ENCODE measurements at places on chromosomes 7 and 10. TPM values are rescaled to one million over a fixed set of nuclear protein-coding genes. Genes with fewer than 3 reads are reported as not detected.
A peak's percentile ranks its signal among the peaks of the same experiment; 100 is the strongest.

- H3K36me3 ChIP-seq, result peaks cover 44% of the 10 kb centered on the region
- H3K27ac ChIP-seq, result peak overlapping the region; percentile 49
- H3K4me1 ChIP-seq, result peaks cover 32% of the 10 kb centered on the region
- no peaks in the 10 kb centered on the region for H3K27me3 ChIP-seq
Measured at GRCh38 chr7:99385564-99385963, 11.0 kb downstream of the ARPC1B start.

- no peak overlapping the region for H3K27ac ChIP-seq
- no peaks in the 10 kb centered on the region for H3K4me1 ChIP-seq
- H3K27me3 ChIP-seq, result peaks cover 5% of the 10 kb centered on the region
- H3K36me3 ChIP-seq, result no peaks in the 10 kb centered on the region
- DNase-seq, result no peak
Measured at GRCh38 chr10:49012603-49013002, 73.0 kb upstream of the LRRC18 start.

GRCh38 chr7:151396328-151396970 is 13.4 kb downstream of the WDR86 start:
- H3K27me3 ChIP-seq, result no peaks in the 10 kb centered on the region
- no peak overlapping the region for H3K27ac ChIP-seq
- peaks cover 2% of the 10 kb centered on the region for H3K4me1 ChIP-seq
- H3K36me3 ChIP-seq, result no peaks in the 10 kb centered on the region
- no peak for DNase-seq
- H3K4me3 ChIP-seq, result no peak overlapping the region

Gene MOGAT3
- not detected for total RNA-seq

- no peak for DNase-seq
- no peaks in the 10 kb centered on the region for H3K36me3 ChIP-seq
- no peaks in the 10 kb centered on the region for H3K27me3 ChIP-seq
- no peaks in the 10 kb centered on the region for H3K4me1 ChIP-seq
- H3K4me3 ChIP-seq, result no peak overlapping the region
Measured at GRCh38 chr10:79422178-79422892, 23.1 kb downstream of the ZCCHC24 start.

DNA sequence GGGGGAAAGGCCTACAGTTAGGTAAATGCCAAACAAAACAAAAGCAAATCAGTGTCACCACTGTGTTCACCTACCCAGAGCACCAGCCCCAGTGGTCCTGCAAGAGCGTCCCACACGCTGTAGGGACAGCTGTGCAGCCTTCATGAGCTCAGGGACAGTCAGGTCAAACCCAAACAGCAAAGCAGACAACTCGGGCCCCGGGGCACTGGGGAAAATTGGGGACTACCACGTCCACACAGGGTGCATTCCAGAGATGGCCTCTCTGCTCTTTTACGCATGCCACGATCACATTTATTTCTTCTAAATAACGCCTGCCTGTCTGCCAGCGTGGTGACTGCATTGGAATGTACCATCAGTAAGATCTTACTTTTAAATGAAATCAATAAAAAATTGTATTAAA is 21.7 kb downstream of the EBF3 start:
- no peaks in the 10 kb centered on the region for H3K4me1 ChIP-seq
- no peak overlapping the region for H3K4me3 ChIP-seq
- DNase-seq, result no peak
- peaks cover 11% of the 10 kb centered on the region for H3K27me3 ChIP-seq

GRCh38 chr7:129940329-129940728 is 12.4 kb downstream of the UBE2H start:
- H3K36me3 ChIP-seq, result peaks cover 12% of the 10 kb centered on the region
- no peak overlapping the region for H3K27ac ChIP-seq
- peaks cover 12% of the 10 kb centered on the region for H3K4me1 ChIP-seq

DNA sequence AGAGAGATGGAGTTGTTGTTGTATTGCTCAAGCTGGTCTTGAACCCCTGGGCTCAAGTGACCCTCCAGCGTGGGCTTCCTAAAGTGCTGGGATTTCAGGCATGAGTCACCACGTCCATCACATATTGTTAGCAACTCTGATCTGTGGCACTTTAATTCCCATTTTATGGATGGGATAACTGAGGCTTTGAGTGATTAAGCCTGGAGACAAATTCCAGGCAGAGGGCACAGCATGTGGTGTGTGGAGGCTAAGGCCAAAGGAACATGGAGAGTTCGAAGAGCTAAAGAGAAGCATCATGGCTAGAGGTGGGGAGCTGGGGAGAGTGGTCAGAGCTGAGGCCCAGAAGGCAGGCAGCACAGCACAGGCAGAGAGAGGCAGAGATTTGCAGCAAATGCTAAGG is 458.4 kb downstream of the XPNPEP1 start:
- no peak overlapping the region for H3K4me3 ChIP-seq
- no peaks in the 10 kb centered on the region for H3K27me3 ChIP-seq
- H3K36me3 ChIP-seq, result no peaks in the 10 kb centered on the region
- H3K27ac ChIP-seq, result no peak overlapping the region

GRCh38 chr10:4174197-4174596 is 389.2 kb upstream of the KLF6 start:
- peaks cover 5% of the 10 kb centered on the region for H3K36me3 ChIP-seq
- no peaks in the 10 kb centered on the region for H3K27me3 ChIP-seq
- H3K4me3 ChIP-seq, result no peak overlapping the region
- DNase-seq, result no peak
- no peak overlapping the region for H3K27ac ChIP-seq

- H3K4me1 ChIP-seq, result peaks cover 26% of the 10 kb centered on the region
- no peaks in the 10 kb centered on the region for H3K36me3 ChIP-seq
- DNase-seq, result no peak
- H3K4me3 ChIP-seq, result no peak overlapping the region
- H3K27ac ChIP-seq, result no peak overlapping the region
Measured at GRCh38 chr7:106068538-106068961, 43.6 kb downstream of the SYPL1 start.

- H3K4me1 ChIP-seq, result no peaks in the 10 kb centered on the region
- no peak for DNase-seq
- no peaks in the 10 kb centered on the region for H3K27me3 ChIP-seq
- no peak overlapping the region for H3K4me3 ChIP-seq
- peaks cover 35% of the 10 kb centered on the region for H3K36me3 ChIP-seq
Measured at GRCh38 chr7:98189559-98189958, 21.7 kb upstream of the BHLHA15 start.

Gene SAP25
- 11.4 TPM for total RNA-seq

Gene CDHR3
- total RNA-seq, result 0.85 TPM

GRCh38 chr10:55629793-55630490 is 731.1 kb downstream of the ZWINT start:
- H3K36me3 ChIP-seq, result peaks cover 3% of the 10 kb centered on the region
- no peak for DNase-seq
- no peak overlapping the region for H3K27ac ChIP-seq
- H3K4me1 ChIP-seq, result peaks cover 2% of the 10 kb centered on the region
- peaks cover 29% of the 10 kb centered on the region for H3K27me3 ChIP-seq
- H3K4me3 ChIP-seq, result no peak overlapping the region

Gene PON3
- total RNA-seq, result not detected

DNA sequence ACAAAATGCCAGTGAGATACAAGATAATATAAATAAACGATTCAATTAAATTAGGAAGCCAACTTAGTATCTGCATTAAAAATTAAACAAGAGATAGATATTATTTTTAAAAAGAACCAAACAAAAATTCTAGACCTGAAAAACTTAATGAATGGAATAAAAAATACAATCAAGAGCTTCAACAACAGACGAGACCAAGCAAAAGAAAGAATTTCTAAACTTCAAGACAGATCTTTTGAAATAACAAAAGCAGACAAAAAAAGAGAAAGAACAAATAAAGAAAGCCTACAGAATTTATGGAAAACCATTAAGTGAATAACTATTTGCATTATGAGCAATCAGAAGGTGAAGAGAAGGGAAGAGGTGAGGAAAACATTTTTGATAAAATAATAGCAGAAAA is 555.2 kb downstream of the GRID1 start:
- no peak overlapping the region for H3K4me3 ChIP-seq
- DNase-seq, result no peak
- H3K36me3 ChIP-seq, result peaks cover 6% of the 10 kb centered on the region
- H3K27me3 ChIP-seq, result no peaks in the 10 kb centered on the region

DNA sequence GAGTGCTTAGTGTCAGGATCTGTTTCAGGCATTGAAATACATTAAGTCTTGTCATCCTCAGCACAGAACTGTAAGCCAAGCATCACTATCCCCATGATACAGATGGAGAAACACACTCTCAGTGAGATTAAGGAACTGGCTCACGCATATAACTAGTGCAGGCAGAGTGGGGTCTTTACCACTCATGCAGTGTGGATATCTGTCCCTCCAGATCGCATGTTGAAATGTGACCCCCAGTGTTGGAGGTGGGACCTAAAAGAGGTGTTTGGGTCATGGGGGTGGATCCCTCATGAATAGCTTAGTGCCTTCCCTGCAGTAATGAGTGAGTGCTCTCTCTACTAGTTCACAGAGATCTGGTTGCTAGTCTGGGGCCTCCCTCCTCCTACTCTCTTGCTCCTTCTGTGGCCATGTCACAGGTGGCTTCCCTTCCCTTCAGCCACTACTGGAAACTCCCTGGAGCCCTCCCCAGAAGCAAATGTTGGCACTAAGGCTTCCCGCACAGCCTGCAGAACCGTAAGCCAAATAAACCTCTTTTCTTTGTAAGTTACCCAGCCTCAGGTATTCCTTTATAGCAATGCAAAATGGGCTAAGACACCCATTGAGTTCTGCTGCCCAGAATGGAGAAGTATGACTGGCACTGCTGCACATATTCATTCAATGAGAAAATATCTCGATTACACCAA is 31.8 kb upstream of the MSMB start:
- no peaks in the 10 kb centered on the region for H3K27me3 ChIP-seq
- H3K27ac ChIP-seq, result no peak overlapping the region
- peaks cover 16% of the 10 kb centered on the region for H3K4me1 ChIP-seq
- no peaks in the 10 kb centered on the region for H3K36me3 ChIP-seq
- DNase-seq, result no peak

DNA sequence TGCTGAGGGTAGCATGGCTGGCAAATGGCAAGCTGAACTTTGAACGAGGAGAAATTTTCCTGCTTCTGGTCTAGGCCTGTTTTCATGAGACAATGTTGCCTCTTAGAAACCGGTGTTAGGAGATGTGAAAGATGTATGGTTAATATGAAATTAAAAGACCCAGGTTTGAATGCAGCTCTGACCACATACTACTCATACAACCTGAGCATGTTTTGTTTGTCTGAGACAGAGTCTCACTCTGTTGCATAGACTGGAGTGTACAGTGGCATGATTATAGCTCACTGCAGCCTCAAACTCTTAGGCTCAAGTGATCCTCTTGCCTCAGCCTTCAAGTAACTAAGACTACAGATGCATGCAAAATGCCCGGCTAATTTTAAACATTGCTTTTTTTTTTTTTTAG is 193.4 kb upstream of the FZD8 start:
- no peak overlapping the region for H3K27ac ChIP-seq
- H3K36me3 ChIP-seq, result no peaks in the 10 kb centered on the region
- no peaks in the 10 kb centered on the region for H3K27me3 ChIP-seq
- DNase-seq, result no peak
- H3K4me3 ChIP-seq, result no peak overlapping the region

GRCh38 chr7:137209151-137209817 is 134.2 kb downstream of the PTN start:
- no peak for DNase-seq
- H3K27ac ChIP-seq, result no peak overlapping the region
- no peaks in the 10 kb centered on the region for H3K27me3 ChIP-seq
- H3K36me3 ChIP-seq, result no peaks in the 10 kb centered on the region
- H3K4me3 ChIP-seq, result no peak overlapping the region
- no peaks in the 10 kb centered on the region for H3K4me1 ChIP-seq

GRCh38 chr7:78167860-78168259 is 369.3 kb downstream of the PHTF2 start:
- no peak overlapping the region for H3K4me3 ChIP-seq
- DNase-seq, result no peak
- no peak overlapping the region for H3K27ac ChIP-seq

All from activated CD4-positive, alpha-beta memory T cell treated with anti-CD3 and anti-CD28 coated beads for 36 hours (primary cell).